RPMI8226 (cell line): ENCODE measurements at places on chromosomes 6 and 20.

DNA sequence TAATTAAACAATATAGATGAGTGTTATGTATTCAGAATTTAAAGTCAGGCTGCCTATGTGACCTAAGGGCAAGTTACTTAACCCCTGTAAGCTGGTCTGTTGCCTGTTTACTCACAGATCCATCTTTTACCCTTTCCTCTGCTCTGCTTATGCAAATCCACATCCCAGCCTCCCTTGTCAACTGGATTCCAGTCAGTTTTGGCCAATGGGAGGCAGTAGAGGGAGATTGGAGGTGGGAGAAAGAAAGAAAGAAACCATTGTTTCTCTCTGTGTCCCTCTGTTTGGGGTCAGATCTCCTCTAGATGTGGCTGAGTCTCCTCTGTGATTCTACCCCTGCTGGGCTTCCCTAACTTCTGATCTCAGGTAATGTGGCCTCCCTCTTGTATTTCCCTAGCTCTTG, 266.8 kb upstream of the PLN start:
- no peak for DNase-seq

GRCh38 chr20:48667481-48667880, 160.3 kb downstream of the PREX1 start:
- no peak for DNase-seq

- DNase-seq: peak; percentile 33
Observed at GRCh38 chr6:2766767-2767656, 1.8 kb downstream of the WRNIP1 start.

- peak; percentile 12 for DNase-seq
Observed at GRCh38 chr6:99589290-99589672, 17.4 kb upstream of the PRDM13 start.

DNA sequence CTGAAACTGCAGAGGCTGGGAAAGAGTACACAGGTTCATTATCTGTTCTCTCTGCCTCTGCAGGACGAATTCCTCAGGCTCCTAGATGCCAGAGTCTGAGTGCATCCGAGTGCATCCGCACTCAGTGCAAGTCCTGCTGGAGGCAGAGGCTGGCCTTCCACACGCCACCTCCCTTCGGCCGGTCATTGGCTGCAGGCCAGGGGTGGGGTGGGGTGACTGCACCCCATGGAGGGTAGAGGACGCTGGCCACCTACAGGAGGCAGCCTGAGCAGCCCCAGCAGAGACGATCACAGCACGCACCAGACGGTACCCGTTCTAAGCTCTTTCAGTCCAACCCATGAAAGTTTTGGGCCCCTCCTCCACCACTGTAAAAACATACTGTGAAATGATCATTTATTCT, 11.7 kb downstream of the SFT2D1 start:
- DNase-seq: no peak

DNA sequence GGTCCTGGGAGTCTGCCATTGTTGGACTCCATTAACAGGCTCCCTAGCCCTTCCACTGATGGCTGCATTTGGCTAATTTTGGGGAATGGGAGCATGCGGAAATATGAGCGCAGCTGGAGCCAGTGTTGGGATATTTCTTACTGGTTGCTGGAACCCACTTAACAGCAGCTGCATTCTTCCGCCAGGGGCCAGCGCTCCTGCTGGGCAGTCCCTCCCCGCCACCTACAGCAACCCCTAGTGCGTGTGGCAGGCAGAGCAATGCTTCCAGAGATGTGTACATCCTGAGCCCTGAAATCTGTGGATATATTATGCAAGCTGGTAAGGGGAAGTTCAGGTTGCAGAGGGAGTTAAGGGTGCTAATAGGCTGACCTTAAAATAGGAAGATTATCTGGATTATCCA, 16.4 kb downstream of the CST8 start:
- no peak for DNase-seq

- DNase-seq: peak; percentile 93
Observed at GRCh38 chr6:71254323-71254722, 34.3 kb upstream of the OGFRL1 start.

DNA sequence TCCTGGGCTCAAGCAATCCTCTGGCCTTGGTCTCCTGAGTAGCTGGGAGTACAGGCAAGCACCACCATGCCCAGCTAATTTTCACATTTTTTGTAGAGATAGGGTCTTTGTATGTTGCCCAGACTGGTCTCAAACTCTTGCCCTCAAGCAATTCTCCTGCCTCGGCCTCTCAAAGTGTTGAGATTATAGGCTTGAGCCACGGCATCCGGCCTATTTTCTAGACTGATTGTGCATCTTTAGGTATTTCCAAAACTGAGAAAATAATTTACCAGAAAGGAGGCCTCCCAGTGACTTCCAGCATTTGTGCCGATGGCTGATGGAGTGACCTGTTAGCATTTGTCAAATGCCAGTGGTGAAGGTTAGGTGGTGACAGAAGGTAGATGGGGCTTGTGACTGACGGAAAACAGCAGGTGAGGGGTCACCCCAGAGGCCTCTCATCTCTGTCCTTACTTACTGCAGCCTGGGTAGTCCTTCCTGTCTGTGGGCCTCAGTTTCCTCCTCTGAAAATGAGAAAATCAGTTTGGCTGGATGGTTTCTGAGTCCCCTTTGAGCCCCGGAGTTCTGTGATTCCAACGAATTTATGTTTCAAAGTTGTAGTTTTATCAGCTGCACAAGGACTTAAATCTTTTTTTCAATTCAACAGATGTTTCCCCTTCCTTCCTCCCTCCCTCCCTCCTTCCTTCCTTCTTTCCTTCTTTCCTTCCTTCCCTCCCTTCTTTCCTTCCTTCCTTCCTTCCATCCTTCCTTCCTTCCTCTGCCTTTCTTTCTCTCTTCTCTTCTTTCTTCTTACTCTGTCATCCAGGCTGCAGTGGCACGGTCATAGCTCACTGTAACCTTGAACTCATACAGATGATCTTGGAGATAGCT, 53.5 kb downstream of the TGM2 start:
- DNase-seq: no peak
